ENCODE measurements at places on chromosomes 2 and 18. TPM values are rescaled to one million over a fixed set of nuclear protein-coding genes. Genes with fewer than 3 reads are reported as not detected.
A peak's percentile ranks its signal among the peaks of the same experiment; 100 is the strongest.

- DNase-seq: no peak
Observed at GRCh38 chr2:57460396-57461276, 586.0 kb upstream of the VRK2 start.

- DNase-seq: no peak
Observed at GRCh38 chr2:223954401-223954800, 2.9 kb upstream of the MRPL44 start.

- no peak for DNase-seq
Observed at GRCh38 chr2:13335862-13336535, 619.3 kb downstream of the TRIB2 start.

DNA sequence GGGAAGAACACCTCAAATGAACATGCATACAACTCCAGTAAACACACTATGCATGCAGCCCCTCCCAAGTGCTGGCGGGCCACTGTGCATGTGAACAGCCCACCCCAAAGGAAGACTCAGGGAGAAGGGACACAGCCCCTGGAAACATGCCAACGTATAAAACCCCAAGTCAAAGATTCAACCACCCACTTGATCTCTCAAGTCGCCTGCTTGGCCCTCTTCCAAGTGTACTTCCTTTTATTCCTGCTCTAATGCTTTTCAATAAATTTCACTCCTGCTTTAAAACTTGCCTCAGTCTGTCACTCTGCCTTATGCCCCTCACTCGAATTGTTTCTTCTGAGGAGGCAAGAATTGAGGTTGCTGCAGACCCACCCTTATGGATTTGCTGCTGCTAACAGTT lies 139.1 kb downstream of the C1D start:
- DNase-seq: no peak

- no peak for DNase-seq
Observed at GRCh38 chr2:182186132-182186735, 200.6 kb downstream of the PPP1R1C start.

- DNase-seq: peak; percentile 49
Observed at GRCh38 chr2:8303322-8303832, 378.5 kb upstream of the ID2 start.

- no peak for DNase-seq
Observed at GRCh38 chr2:71922499-71923142, 225.0 kb downstream of the CYP26B1 start.

DNA sequence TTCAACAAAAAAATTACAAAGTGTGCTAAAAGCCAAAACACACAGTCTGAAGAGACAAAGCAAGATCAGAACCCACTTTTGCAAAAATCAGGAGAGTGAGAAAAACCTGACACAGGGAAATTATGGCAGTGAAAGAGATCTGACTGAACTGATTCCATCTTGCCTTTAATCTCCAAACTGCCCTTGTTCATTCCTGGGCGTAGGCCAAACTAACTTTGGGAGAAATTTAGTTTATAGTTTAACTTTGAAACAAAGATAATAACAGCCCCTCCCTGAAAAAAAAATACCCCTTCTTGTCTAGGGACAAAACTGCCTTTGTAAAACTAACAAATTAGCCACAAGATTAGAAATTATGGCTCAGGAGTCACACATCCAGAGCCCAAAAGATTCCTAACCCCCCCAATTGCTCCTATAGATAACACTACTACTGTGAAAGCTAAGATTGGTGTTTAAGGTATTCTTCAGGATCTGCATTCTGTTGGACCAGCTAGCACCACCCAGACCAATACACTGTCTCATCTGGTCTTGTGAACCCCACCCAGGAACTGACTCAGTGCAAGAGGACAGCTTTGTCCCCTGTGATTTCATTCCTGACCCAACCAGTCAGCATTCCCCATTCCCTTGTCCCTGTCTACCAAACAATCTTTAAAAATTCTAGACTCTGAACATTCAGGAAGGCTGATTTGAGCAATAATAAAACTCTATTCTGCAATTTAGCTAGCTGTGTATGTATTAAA lies 226.1 kb upstream of the SH3BP4 start:
- no peak for DNase-seq

DNA sequence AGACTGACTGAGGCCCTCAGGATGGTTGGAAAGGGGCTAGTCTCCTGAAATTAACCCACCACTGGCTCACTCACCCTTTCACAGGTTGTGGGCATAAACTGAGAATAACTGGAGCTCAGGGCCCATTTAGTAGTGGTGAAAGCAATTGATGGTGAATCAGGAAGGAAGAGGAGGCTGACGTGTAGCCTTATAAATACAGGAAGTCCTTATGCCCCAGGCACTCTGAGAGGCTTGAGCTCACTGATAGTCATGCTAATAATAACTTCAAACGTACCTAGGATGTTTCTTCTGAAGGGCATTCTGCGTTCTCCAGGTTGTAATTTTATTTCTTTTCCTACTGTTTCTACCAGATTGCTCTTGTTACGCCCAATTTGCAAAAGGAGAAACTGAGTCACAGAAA lies 328.4 kb downstream of the CLIP4 start:
- no peak for DNase-seq

- DNase-seq: no peak
Observed at GRCh38 chr2:126187668-126188067, 468.3 kb upstream of the GYPC start.

DNA sequence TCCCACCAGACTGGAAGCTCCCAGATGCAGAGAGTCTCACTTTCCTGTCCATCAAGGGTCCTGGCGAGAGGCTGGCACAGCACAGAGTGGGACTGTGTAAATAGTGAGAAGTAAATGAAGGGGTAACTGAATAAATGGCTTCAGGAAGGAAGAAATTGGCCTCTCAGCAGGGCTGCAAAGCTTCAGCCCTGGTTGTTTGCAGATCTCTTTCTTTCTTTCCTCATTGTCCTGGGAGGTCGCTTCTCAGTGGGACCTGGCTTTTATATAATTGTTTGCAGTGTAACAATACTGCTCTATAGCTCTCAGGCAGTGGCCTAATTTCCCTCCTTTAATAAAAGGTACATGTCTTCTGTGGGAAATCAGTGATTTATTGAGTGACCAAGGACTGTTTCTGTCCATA lies 74.9 kb upstream of the GPR45 start:
- DNase-seq: no peak

DNA sequence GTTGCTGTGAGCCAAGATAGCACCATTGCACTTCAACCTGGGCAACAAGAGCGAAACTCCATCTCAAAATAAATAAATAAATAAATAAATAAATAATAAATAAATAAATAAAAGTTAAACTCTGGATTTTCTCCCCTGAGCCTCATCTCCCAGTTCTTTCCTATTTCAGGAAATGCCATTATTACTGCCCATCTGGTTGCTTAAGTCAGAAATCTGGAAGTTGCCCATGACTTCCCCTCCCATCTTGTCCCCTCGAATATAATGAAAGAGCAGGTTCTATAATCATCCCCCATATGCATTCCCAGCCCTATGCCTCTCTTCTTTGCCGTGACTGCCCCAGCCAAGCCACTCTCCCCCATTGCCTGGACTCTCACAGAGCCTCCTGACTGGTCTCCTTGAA lies 4.2 kb upstream of the PSD4 start:
- no peak for DNase-seq

- peak; percentile 59 for DNase-seq
Observed at GRCh38 chr18:48711651-48712486, 173.0 kb downstream of the CTIF start.

GRCh38 chr2:232894746-232895145 lies 24.7 kb downstream of the SNORC start:
- DNase-seq: no peak

Gene OTOS
- not detected for total RNA-seq

Gene SNRNP200
- 42.5 TPM for total RNA-seq

Gene RGPD4
- not detected for total RNA-seq

Data from uterus (tissue), 4 donors.